ENCODE measurements at places on chromosomes 6 and 20.

GRCh38 chr6:163392533-163392932 lies 22.0 kb upstream of the QKI start:
- DNase-seq = no peak

- no peak for DNase-seq
Measured at GRCh38 chr6:131890091-131890490, 61.1 kb downstream of the CCN2 start.

DNA sequence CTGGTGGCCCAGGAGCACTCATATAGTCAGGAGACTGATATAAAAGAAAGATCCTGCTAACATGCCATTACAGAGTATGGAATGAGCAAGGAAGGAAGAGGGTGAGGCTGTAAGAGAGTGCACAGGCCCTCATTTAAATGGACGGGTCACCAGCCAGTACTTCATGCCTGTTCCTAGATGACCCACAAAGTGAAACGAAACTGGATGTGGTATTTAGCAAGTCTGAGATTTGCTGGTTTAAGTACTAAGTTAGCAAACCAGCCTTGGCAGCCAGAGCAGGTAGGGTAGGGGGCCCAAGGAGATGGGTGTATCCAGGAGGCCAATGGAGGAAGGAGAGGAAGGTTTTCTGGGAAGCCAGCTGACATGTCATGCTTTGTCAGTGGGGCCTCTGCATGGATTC lies 15.9 kb downstream of the NT5E start:
- no peak for DNase-seq

- DNase-seq = no peak
Measured at GRCh38 chr6:135647521-135647920, 150.0 kb upstream of the AHI1 start.

DNA sequence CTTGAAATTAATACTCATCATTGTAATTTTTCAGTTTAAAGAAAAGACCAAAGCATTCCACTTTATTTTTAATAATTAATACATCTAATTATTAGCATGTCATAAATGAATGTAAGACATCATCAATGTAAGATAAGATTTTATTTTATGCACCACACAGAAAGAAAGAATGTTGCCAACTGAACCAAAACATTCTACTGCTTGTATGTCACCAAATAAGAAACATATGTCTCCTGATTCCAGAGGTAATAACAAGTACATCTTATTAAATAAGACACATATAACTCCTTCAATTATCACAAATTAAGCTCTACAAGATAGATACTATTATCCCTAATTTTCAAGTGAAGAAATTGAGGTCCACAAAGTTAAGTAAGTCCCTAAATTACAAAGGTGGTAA lies 189.5 kb downstream of the GMDS start:
- DNase-seq = no peak

GRCh38 chr6:9398071-9398766 lies 962.9 kb upstream of the SLC35B3 start:
- DNase-seq = no peak
